ENCODE measurements at places on chromosomes 1 and 21. TPM values are rescaled to one million over a fixed set of nuclear protein-coding genes. Genes with fewer than 3 reads are reported as not detected.
A peak's percentile ranks its signal among the peaks of the same experiment; 100 is the strongest.

GRCh38 chr1:233094691-233095090 lies 144.3 kb downstream of the NTPCR start:
- no peak overlapping the region for H3K27ac ChIP-seq
- H3K27me3 ChIP-seq, result no peaks in the 10 kb centered on the region
- H3K36me3 ChIP-seq, result no peaks in the 10 kb centered on the region
- no peak overlapping the region for H3K4me3 ChIP-seq
- no peak for DNase-seq

DNA sequence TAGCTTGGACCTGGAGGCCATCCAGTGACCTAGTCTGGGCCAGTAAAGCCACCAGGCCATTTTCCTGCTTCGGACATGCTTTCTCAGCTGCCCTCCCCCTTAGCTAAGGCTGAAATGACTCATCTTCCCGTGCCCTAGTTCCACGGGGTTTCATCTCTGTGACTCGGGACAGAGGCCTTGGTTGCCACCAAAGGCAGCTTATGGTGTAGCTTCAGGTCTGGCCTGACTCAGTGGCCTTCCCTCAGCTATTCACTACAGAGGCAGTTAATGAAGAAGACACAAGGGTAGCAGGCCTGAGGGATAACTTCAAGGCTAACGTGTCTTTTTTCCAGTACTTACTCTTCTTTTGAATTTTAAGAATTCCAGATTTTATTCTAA lies 82.4 kb downstream of the PBX1 start:
- no peaks in the 10 kb centered on the region for H3K27me3 ChIP-seq
- H3K27ac ChIP-seq, result no peak overlapping the region
- H3K4me1 ChIP-seq, result peaks cover 39% of the 10 kb centered on the region
- no peak for DNase-seq
- H3K4me3 ChIP-seq, result no peak overlapping the region

DNA sequence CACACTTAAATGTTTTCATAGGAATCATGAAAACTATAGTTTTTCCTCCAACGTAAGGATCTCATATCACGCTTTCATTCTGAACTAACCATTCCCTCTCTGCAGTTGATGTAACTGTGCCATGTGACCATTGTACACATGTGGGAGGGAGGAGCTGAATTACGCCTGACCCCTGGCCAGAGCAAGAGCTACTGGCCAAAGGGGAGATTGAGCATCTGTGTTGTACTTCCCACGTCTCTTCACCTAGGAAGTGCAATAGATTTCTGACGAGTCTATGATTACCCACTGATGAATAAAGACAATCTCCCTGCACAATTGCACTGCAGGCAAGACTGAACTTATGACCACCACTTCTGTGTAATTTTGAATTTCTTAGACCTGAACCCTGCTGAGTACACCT lies 24.0 kb downstream of the PTPRC start:
- peaks cover 15% of the 10 kb centered on the region for H3K4me1 ChIP-seq
- no peak for DNase-seq
- no peak overlapping the region for H3K27ac ChIP-seq
- no peak overlapping the region for H3K4me3 ChIP-seq
- no peaks in the 10 kb centered on the region for H3K27me3 ChIP-seq

- no peak for DNase-seq
- no peak overlapping the region for H3K27ac ChIP-seq
- no peaks in the 10 kb centered on the region for H3K36me3 ChIP-seq
- H3K27me3 ChIP-seq, result no peaks in the 10 kb centered on the region
These were observed 13.1 kb upstream of the SLC30A1 start for GRCh38 chr1:211591980-211592493.

GRCh38 chr1:231663211-231663792 lies 36.7 kb downstream of the DISC1 start:
- no peak overlapping the region for H3K27ac ChIP-seq
- DNase-seq, result no peak
- no peaks in the 10 kb centered on the region for H3K27me3 ChIP-seq

DNA sequence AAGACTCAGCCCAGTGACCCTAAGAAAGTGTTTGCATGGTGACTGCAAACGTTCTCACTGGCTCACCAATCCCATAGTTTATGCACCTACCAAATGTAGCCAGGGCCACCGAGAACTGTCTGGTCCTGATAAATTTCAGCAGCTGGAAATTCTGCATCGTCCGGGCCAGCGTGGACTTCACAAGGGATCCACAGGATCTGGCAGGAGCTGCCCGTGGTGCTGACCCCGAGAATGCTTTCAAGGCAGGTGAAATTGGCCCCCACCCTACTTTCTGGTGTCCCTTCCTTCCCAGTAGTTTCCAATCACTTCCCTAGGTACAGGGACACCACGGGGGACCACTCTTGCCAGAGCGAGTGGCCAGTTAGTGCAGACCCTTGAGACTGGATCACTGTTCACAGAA lies 26.2 kb downstream of the UBASH3A start:
- H3K4me3 ChIP-seq, result no peak overlapping the region
- H3K4me1 ChIP-seq, result no peaks in the 10 kb centered on the region
- DNase-seq, result no peak
- no peaks in the 10 kb centered on the region for H3K27me3 ChIP-seq

GRCh38 chr1:25780318-25781129 lies 19.5 kb upstream of the SELENON start:
- peaks cover 35% of the 10 kb centered on the region for H3K36me3 ChIP-seq
- no peaks in the 10 kb centered on the region for H3K27me3 ChIP-seq
- DNase-seq, result no peak
- H3K4me3 ChIP-seq, result no peak overlapping the region
- H3K4me1 ChIP-seq, result no peaks in the 10 kb centered on the region
- H3K27ac ChIP-seq, result no peak overlapping the region

DNA sequence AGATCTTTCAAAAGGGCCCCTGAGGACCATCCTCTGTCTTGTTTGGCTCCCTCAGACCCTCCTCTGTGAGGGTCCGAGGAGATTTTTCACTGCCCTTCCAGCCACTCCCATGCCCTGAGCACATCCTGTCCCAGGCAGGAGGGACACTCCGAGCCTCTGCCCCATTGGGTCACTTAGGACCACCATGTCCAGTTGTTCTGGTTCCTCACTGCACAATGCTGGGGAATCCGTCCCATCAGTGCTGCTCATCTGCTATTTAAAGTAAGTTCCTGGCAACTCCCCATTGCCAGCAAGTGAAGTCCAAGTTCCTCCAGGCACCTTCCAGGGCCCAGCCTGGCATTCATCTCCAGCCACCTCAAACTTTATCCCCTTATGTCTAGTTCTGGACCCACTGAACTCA lies 117.5 kb upstream of the GRIK3 start:
- no peak overlapping the region for H3K27ac ChIP-seq
- H3K4me3 ChIP-seq, result no peak overlapping the region
- H3K27me3 ChIP-seq, result peaks cover 15% of the 10 kb centered on the region
- no peaks in the 10 kb centered on the region for H3K36me3 ChIP-seq

GRCh38 chr1:41739061-41739955 lies 179.4 kb downstream of the HIVEP3 start:
- peaks cover 54% of the 10 kb centered on the region for H3K4me1 ChIP-seq
- H3K27me3 ChIP-seq, result no peaks in the 10 kb centered on the region
- no peaks in the 10 kb centered on the region for H3K36me3 ChIP-seq
- peak overlapping the region; percentile 31 for H3K4me3 ChIP-seq
- H3K27ac ChIP-seq, result peak overlapping the region; percentile 83

GRCh38 chr1:168095476-168095875 lies 41.3 kb downstream of the GPR161 start:
- no peak overlapping the region for H3K4me3 ChIP-seq
- H3K27me3 ChIP-seq, result no peaks in the 10 kb centered on the region

DNA sequence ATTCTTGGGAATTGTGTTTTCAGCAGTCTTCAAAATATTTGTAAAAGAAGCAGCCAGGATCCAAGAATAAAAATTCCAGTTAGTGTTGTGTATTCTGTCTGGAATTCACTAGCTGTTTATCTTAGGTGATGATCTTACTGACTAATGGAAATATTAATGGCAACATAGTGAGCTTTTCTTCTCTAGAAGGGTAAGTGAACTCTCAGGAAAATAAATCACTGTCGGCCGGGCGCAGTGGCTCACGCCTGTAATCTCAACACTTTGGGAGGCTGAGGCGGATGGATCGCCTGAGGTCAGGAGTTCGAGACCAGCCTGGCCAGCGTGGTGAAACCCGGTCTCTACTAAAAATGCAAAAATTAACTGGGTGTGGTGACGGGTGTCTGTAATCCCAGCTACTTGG lies 87.4 kb upstream of the KIF1B start:
- no peaks in the 10 kb centered on the region for H3K4me1 ChIP-seq
- no peak for DNase-seq
- H3K36me3 ChIP-seq, result peaks cover 83% of the 10 kb centered on the region
- H3K27ac ChIP-seq, result no peak overlapping the region
- H3K27me3 ChIP-seq, result no peaks in the 10 kb centered on the region

DNA sequence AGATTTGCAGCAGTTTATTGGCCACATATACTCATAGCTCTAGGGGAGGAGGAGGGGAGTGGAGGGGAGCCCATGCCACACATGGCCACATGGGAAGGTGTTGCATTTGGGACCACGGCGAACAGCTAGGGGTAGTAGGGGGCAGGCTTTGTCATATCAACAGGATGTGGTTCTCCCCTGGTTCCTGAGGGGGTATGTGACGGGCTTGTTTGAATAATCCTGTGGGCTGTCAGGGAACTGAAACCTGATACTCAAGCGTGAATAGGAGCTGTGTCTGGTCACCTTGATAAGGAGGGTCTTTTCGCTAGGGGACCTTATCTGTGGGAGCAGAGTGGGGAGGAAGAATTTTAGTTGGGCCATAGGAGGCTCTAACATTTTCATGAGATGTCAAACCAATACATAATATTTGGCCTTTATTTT lies 264.7 kb downstream of the CTH start:
- no peak for DNase-seq
- H3K4me3 ChIP-seq, result no peak overlapping the region
- no peaks in the 10 kb centered on the region for H3K36me3 ChIP-seq

GRCh38 chr1:19220080-19220846 lies 10.2 kb upstream of the UBR4 start:
- no peak for DNase-seq
- H3K4me1 ChIP-seq, result no peaks in the 10 kb centered on the region
- H3K36me3 ChIP-seq, result peaks cover 86% of the 10 kb centered on the region
- H3K4me3 ChIP-seq, result no peak overlapping the region
- H3K27me3 ChIP-seq, result no peaks in the 10 kb centered on the region
- no peak overlapping the region for H3K27ac ChIP-seq

GRCh38 chr21:46003575-46004007 lies 22.0 kb downstream of the COL6A1 start:
- no peaks in the 10 kb centered on the region for H3K27me3 ChIP-seq
- peak; percentile 42 for DNase-seq

- H3K36me3 ChIP-seq, result no peaks in the 10 kb centered on the region
- no peak for DNase-seq
- H3K4me1 ChIP-seq, result no peaks in the 10 kb centered on the region
- H3K27me3 ChIP-seq, result no peaks in the 10 kb centered on the region
- no peak overlapping the region for H3K4me3 ChIP-seq
- H3K27ac ChIP-seq, result no peak overlapping the region
These were observed 285.7 kb upstream of the PKN2 start for GRCh38 chr1:88398338-88398737.

GRCh38 chr1:157961805-157962762 lies 31.4 kb upstream of the KIRREL1 start:
- H3K27ac ChIP-seq, result no peak overlapping the region
- H3K27me3 ChIP-seq, result peaks cover 6% of the 10 kb centered on the region
- H3K36me3 ChIP-seq, result no peaks in the 10 kb centered on the region
- no peak for DNase-seq
- H3K4me1 ChIP-seq, result no peaks in the 10 kb centered on the region

DNA sequence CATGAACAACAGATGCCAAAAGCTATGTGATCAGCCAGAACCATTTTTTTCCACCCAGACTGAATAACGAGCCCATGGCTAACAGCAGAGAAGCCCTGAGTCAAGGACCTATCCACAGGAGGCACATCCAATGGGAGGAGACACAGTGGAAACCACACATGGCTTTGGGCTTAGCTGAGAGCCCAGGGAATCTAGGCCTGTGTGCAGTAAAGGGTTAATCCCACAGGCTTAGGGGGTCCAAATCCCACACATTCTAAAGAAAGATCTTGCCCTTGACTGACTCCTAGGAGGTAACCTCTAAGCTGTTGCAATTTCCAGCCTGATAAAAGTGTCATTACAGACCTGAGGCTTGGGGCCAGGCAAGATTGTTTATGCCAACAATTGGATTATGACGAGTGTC lies 194.5 kb downstream of the DSCAM start:
- no peak for DNase-seq
- H3K36me3 ChIP-seq, result no peaks in the 10 kb centered on the region
- no peak overlapping the region for H3K4me3 ChIP-seq
- H3K4me1 ChIP-seq, result no peaks in the 10 kb centered on the region

- peak; percentile 67 for DNase-seq
- peaks cover 76% of the 10 kb centered on the region for H3K36me3 ChIP-seq
- peak overlapping the region; percentile 36 for H3K27ac ChIP-seq
- H3K4me1 ChIP-seq, result peaks cover 22% of the 10 kb centered on the region
These were observed 95.2 kb downstream of the ITPKB start for GRCh38 chr1:226643611-226644540.

DNA sequence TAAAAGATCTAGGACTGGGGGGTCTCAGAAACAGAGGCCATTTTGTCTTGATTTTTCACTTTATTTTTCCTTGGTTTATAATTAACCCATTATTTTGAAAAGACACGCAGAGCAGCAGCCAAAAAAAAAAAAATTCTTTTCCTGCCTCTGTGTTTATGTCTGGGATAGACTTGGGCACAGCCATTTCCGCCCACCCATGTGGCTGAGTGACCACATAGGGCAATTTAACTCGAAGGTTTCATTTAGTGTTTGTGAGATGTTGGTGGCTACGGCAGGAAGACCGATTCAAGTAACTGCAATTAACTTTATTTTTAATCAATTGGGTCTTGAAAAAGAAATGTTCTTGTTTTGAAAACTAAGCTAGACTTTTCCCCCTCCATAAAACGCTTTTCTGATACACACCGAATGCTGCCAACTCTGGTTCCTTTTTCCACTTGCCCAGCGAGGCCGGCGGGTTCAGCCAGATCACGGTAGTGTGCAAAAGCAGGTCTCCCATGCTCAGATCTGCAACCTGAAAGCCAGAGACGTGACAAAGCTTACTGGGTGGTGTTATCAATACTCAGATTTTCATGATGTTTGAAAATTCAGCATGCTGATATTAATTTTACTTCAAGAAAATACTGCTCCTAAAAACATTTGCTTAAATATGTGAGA lies 97.4 kb upstream of the KRTAP19-8 start:
- no peaks in the 10 kb centered on the region for H3K27me3 ChIP-seq
- H3K4me3 ChIP-seq, result no peak overlapping the region
- peaks cover 4% of the 10 kb centered on the region for H3K36me3 ChIP-seq
- peaks cover 26% of the 10 kb centered on the region for H3K4me1 ChIP-seq
- no peak for DNase-seq

GRCh38 chr1:229025576-229025975 lies 245.3 kb upstream of the RAB4A start:
- no peak overlapping the region for H3K4me3 ChIP-seq
- no peaks in the 10 kb centered on the region for H3K36me3 ChIP-seq
- DNase-seq, result no peak
- H3K27ac ChIP-seq, result no peak overlapping the region

The CD58 gene
- total RNA-seq, result 39.5 TPM

The LCA5L gene
- total RNA-seq, result 3.0 TPM

The SNRPE gene
- total RNA-seq, result 51.8 TPM

The SDCCAG8 gene
- 92.7 TPM for total RNA-seq

The TSPEAR gene
- total RNA-seq, result 0.27 TPM

The PANK4 gene
- 39.2 TPM for total RNA-seq

The PPM1J gene
- total RNA-seq, result 0.30 TPM

The SH3BGR gene
- total RNA-seq, result 4.1 TPM

All from lower lobe of right lung (tissue), 2 donors.